Stimulated activated CD4-positive, alpha-beta T cell treated with anti-CD3 and anti-CD28 coated beads, TNF-alpha, amount 100 ng/mL, for 1 hour (primary cell): ENCODE measurements at places on chromosomes 11 and 22.

- no peak for DNase-seq
Measured at GRCh38 chr11:94010136-94010535, 11.0 kb upstream of the HEPHL1 start.

- DNase-seq: no peak
Measured at GRCh38 chr11:66239511-66239910, 28.9 kb upstream of the RAB1B start.

- no peak for DNase-seq
Measured at GRCh38 chr11:74909812-74910211, 39.1 kb downstream of the XRRA1 start.

DNA sequence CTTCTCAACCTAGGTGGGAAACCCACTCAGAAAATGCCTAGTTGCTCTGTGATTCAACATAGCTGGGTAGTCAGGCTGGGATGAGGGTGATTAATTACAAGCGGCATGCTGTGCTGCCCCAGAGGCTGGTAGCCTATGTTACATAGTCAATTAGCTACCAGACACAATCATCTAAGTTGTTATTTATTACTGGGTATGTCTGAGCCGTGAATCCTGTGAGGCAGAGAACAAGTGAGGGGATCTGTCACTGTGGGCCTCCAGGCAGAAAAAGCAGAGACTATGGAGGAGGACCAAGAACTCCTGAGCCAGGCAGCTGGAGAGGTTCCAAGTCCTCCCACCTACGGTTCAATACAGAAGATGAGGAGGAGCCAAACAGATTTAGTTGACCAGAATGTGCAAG, 186.6 kb upstream of the BDNF start:
- no peak for DNase-seq

- no peak for DNase-seq
Measured at GRCh38 chr11:17760102-17761029, 25.8 kb downstream of the KCNC1 start.

GRCh38 chr11:2472428-2473186, 27.8 kb downstream of the KCNQ1 start:
- no peak for DNase-seq

- no peak for DNase-seq
Measured at GRCh38 chr11:1770528-1770927, 6.8 kb upstream of the CTSD start.

DNA sequence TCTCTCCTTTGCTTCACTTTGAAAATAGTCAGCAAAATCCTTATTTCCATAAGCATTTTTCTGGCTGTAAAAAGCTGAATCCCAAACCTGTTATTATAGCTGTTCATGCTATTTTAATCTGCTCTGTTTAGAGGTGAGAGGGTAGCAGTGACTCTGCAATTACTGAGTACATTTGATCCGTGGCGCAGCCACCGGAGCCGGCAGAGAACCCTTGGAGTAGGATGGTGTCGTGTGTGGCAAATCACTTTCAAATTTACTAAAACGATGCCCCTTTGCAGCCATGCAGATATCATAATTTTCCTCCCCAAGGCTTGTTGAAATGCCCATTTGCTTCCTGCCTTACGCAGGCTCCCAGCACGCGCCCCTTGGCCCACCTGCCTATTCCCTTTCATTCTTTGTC, 69.6 kb downstream of the ZBTB16 start:
- DNase-seq: no peak

DNA sequence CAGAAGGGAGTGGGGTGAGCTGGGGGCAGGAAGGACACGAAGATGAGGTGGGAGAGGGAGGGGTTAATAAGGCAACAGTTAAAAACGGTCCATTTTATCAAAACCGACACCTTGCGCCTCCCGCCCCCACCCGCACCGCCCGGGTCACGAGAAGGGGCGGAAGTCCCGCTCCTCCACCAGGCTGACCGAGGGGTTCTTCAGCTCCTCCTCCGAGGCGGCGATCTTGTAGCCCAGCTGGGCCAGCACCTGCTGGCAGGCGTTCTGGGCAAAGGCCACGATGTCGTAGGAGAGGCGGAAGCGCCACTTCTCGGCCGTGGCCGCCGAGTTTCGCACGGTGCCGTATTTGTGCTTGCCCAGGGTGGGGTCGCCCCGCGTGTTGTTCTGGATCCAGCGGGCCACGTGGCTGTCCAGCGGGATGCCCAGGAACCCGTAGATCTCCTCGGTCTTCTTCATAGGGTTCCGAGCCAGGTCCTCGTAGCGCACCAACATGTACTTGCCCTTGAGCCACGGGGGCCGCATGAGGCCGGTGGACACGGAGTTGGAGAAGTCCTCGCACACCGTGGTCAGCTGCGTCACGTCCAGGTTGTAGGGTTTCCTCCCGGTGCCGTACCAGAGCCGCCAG, 15.8 kb downstream of the CHST1 start:
- DNase-seq: no peak

DNA sequence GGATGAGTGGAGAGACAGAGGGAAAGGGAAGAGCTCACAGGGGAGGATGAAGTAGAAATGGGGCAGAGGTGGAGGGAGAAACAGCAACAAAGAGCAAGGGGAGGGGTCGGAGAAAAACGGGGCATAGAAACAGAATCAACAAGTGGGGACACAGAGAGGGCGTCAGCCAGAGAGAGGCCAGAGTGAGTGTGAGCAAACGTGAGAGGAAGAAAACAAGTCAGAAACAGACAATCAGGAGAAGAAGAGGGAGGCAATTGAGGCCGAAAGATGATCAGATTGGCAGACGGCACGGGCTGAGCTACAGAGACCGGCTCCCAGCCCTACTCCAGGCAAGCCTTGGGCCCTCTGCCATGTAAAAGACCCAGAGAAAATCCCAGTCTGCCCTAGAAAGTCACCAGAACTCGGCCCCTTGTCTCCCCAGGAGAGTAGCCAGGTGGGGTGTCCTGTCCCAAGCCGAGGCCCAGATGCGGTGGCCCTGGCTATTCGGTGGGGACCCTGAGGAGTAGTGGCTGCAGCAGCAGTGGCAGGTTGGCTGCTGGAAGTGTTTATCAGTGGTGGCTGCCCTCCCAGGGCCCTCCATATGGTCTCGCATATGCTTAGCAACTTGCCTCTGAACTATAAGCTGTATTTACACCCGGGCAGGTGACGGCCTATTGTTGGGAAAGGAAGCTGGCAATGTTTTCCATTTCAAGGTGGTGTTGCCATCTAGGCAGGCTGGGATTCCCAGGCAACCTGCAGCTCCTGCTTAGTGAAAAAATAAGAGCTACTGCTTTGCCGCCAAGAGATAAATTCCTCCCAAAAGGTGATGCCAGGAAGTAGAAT, 14.8 kb upstream of the TSPAN18 start:
- DNase-seq: no peak

DNA sequence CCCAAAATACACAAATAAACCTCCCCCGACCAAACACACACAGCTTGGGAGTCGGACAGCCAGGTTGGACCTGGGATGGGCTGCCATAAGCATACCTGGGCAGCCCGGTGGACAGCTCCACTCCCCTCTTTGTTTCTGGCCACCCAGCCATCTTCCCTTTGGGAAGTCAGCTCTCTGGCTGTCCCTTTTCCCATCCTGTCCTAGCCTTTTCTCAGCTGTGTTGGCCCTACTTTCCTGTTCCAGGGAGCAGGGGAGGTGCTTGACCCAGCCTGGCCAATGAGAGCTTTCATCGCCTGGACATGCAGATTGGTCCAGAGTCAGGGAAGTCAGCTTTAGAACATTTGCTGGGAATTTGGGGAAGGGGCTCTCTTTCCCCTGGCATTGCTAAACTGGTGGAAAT, 68.7 kb upstream of the NECTIN1 start:
- DNase-seq: no peak

DNA sequence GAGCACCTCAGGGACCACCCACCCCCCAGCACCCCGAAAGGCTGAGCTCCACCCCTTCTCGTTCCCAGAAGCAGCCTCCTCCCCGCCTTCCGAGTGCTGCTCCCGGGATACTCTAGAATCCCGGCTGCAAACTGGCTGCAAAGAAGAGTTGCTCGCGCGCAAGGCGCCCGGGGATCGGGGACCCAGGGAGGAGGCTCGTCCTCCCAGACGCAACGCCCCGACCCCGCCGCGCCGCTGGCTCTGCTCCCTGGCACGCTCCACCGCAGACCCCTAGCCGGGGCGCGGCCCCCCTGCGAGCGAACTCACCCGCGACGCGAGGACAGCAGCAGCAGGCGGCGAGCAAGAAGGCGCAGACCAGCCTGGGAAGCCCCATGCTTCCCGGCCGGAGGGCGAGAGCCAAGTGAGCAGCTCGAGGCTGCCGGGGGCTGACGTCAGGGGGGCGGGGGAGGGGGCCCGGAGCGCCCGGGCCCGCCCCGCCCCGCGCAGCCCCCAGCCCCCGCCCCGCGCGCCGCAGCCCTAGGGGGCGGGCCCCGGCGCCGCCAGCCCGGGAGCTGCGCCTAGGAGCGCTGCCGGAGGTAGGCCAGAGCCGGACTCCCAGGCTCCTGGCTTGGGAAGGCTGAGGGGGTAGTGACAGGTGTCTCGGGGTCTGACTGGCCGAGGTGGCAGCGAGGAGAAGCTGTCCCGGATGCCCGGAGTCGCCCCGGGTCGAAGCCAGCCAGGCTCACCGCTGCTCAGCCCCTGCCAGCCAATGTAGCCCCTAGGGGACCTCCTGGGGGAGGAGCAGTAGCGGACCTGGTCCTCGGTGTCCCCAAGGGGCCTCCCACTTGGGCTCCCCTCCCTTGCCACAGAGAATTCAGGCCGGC, at the start of gene MCAM:
TSS of gene MCAM (minus strand) at position 402 of the 863 bp plus-strand sequence. CDS start at position 373, 29 bp downstream.
- DNase-seq: no peak

DNA sequence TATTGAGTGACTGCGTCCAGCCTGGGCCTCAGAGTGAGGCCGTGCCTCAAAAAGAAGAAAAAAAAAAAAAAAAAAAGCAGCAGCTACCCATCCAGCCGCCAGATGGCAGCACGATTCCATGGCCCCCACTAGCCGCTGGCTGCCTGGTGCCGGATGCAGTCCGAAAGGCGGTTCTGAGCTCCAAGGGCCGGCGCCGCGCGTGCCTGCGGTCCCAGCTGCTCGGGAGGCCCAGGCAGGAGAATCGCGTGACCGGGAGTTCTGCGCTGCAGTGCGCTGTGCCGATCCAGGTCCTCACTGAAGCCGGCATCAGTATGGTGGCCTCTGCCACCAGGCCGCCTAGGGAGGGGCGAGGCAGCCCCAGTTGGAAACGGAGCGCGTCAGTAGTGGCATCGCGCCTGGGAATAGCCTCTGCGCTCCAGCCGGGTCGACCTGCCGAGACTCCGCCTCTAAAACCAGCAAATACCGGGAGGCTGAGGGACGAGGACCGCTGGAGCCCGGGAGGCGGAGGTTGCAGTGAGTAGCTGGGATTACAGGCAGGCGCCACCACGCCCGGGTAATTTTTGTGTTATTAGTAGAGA, 19.3 kb downstream of the SCARF2 start:
- DNase-seq: peak; percentile 60

GRCh38 chr11:22189660-22190059, 3.2 kb upstream of the ANO5 start:
- DNase-seq: no peak

DNA sequence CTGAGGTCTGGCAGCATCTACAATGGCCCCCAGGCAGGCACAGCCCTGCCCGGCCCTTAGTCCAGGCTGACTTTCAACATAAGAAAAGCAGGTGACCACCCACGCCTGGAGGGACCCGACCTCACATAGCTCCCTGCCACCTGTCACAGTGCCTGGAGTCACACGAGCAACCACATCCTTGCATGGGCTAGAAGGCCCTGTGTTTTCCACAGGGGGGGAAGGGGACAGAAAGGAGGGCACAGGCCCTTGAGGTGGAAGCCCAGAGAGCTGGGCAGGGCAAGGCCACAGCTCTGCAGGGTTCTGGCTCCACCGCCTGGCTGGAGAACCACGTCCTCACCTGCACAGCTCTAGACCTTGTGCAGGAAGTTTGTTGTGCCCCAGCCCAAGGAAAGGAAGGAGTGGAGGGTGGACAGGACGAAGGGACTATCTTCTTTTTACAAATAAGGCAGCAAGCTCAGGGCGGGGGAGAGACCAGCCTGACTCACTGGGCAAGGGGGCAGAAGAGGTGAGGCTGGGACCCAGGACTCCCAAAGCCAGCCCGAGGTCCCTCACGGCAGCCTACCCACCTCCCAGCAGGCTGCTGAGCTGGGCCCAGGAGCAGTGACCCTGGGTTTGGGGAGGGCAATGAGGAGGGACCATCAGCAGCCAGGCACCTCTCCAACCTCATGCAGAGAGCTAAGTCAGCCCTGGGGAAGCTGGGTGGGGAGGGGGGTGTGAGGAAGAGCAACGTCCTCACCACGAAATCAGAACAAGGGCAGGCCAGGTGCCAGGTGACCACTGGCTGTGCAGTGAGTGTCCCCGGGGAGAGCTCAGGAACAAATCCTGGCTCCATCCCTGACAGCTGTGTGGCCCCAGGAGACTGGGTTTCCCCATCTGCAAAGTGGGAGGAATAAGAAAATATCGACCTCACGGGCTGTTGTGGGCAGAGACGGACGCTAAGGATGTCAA, 4.3 kb downstream of the C1QTNF6 start:
- no peak for DNase-seq

DNA sequence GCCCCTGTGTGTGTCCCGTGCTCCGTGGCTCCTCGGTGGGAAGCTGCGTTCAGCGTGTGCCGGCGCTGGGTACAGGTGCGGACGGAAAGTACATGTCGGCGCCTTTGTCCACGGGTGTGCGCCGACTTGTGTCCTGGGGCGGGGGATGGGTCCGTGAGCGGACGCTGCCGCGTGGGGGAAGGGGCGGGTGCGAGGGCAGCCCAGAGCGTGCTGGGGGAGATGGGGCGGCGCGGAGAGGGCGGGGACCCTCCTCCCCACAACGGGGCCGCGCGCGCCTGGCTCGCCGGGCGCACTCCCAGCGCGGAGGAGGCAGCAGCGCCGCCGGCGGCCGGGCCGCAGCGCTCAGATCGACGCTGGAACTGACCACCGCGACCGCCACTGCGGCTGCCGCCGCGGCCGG, 33.6 kb upstream of the RELT start:
- no peak for DNase-seq

GRCh38 chr11:34075178-34075820, 23.8 kb downstream of the CAPRIN1 start:
- DNase-seq: no peak

DNA sequence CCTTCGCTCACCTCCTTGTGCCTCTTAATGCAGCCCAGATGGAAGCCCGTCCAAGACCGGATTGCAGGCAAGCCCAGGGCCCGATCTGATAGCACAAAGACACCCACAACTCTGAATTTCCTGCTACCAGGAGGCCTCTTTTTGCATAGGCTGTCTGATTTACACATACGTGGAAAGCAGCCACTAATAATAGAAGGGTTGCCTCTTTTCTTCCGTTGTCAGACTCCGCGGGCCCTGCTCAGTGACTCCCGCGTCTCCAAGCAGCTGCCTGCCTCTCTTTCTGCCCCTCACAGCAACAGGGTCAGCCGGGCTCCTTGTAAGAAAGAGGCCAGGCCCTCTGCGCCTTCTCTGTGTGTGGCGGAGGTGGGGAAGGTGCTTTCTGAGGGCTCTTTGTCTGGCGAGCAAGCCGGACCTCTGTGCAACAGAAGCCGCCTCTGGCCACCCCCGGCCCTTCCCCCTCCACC, 26.7 kb downstream of the FLI1 start:
- DNase-seq: no peak

- DNase-seq: no peak
Measured at GRCh38 chr11:77724636-77725035, 87.0 kb upstream of the CLNS1A start.

- no peak for DNase-seq
Measured at GRCh38 chr11:27381238-27381666, 18.2 kb upstream of the CCDC34 start.
